ENCODE measurements at places on chromosomes 4 and X. TPM values are rescaled to one million over a fixed set of nuclear protein-coding genes. Genes with fewer than 3 reads are reported as not detected.

The SMC1A gene
- total RNA-seq: 31.2 TPM

The GABRE gene
- total RNA-seq: 54.4 TPM

The KIAA1210 gene
- not detected for total RNA-seq

The PPA2 gene
- total RNA-seq: 117 TPM

The PASD1 gene
- total RNA-seq: not detected

The PRRG3 gene
- not detected for total RNA-seq

The CDS1 gene
- 29.7 TPM for total RNA-seq

The AKAP4 gene
- not detected for total RNA-seq

The TEC gene
- total RNA-seq: 1.6 TPM

The ARX gene
- total RNA-seq: not detected

The FAM193A gene
- total RNA-seq: 17.3 TPM

The SLC16A2 gene
- total RNA-seq: 2.1 TPM

The RAI2 gene
- 0.07 TPM for total RNA-seq

The CLIC2 gene
- total RNA-seq: 0.14 TPM

The NHS gene
- 3.4 TPM for total RNA-seq

The KIAA0232 gene
- 26.0 TPM for total RNA-seq

The PARM1 gene
- 0.71 TPM for total RNA-seq

The POU3F4 gene
- total RNA-seq: not detected
